ENCODE measurements at places on chromosomes 6 and 20. TPM values are rescaled to one million over a fixed set of nuclear protein-coding genes. Genes with fewer than 3 reads are reported as not detected.

Gene DLK2
- total RNA-seq = 0.31 TPM

Gene ADGB
- not detected for total RNA-seq

Gene SALL4
- not detected for total RNA-seq

Gene RTF2
- total RNA-seq = 49.7 TPM

Gene CEBPB
- total RNA-seq = 268 TPM

Gene TPX2
- total RNA-seq = 1.7 TPM

Gene SRXN1
- 35.2 TPM for total RNA-seq

Gene MYLK4
- total RNA-seq = 0.42 TPM

Gene USP49
- total RNA-seq = 3.5 TPM

Gene CLPSL1
- total RNA-seq = not detected

Gene CSNK2A1
- 54.7 TPM for total RNA-seq

Gene ARMH2
- not detected for total RNA-seq

Gene SLC22A3
- not detected for total RNA-seq

Gene KIF25
- total RNA-seq = not detected

Gene UBE2V1
- total RNA-seq = 114 TPM

Gene ZBP1
- 14.7 TPM for total RNA-seq

Gene GLP1R
- 0.10 TPM for total RNA-seq

Gene HNF4A
- not detected for total RNA-seq

Gene C6orf15
- not detected for total RNA-seq

Gene SLC22A2
- total RNA-seq = not detected

Gene NKX2-2
- not detected for total RNA-seq

Gene ZSWIM1
- total RNA-seq = 10.1 TPM

Gene ZC2HC1B
- total RNA-seq = not detected
